OCI-M1 (cell line): ENCODE measurements at places on chromosomes 7 and 10.

- peak; percentile 84 for DNase-seq
Observed at GRCh38 chr10:26881600-26882331, 21.0 kb upstream of the ABI1 start.

DNA sequence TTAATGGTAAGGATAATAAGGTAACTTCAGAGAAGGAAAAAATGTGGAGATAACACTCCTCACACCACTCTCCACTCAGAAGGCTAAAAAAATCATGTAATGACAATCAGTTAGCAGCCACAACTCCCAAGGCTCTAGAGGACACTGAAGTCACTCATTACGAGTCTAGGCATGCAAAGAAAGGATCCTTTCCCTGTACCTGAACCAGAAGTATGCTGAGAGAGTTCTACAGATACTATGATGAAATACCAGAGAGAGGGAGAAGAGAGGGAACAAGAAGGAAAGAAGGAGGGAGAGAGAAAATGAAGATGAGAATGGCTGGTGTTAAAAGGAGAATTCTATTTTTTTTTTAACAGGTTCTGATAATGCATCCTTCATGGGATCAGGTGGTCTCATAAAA is 224.3 kb upstream of the PLXNA4 start:
- DNase-seq: no peak

GRCh38 chr7:34091321-34091917 is 186.1 kb downstream of the BMPER start:
- DNase-seq: peak; percentile 59

GRCh38 chr7:156544919-156545715 is 95.5 kb upstream of the RNF32 start:
- no peak for DNase-seq

DNA sequence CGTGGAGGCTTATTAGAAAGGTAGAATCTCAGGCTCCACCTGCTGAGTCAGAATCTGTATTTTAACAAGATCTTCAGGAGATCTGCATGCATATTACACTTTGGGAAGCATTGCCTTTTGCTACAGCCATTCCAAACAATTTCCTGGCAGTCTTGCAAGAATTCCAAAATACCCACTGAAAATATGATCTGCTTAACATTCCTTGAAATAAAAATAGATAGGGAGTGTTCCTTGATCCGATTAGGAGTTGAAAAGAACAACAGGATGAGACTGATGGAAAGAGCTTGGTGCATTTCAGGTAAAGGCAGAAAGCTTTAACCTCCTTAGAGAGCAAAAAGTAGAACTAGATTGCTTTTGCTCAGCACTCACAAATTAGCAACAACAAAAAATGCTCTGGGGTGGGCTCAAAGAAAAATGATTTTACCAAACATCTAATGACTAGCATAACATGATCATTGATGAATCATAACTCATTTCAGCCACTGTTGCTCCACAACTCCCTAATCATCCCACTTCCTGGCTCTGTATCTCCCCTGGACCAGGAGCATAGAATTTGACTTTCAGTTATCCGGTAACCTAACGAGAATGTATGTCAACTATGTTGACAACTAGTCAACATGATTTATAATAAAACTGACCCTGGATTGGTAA is 115.2 kb downstream of the RNLS start:
- no peak for DNase-seq

DNA sequence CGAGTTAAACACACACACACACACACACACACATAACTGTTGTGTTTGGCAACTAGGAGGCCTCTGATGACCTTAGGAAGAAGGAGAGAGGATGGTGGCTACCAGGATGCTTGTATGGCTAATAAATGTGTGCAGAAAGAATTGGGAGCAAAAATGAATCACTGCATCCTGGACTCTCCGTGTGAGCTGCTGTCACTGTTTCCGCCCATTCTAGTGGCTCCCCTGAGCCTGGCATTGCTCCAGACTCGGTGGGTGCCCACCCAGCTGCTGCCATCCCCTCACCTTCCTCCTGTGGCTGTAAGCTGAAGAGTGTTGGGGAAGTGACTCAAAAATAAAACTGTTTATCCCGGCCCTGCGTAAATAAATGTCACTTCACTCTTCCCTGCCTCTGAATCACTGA is 149.5 kb upstream of the MINDY3 start:
- DNase-seq: no peak

- DNase-seq: no peak
Observed at GRCh38 chr7:53740971-53741370, 705.5 kb downstream of the POM121L12 start.

GRCh38 chr7:42456267-42456666 is 219.3 kb upstream of the GLI3 start:
- no peak for DNase-seq

DNA sequence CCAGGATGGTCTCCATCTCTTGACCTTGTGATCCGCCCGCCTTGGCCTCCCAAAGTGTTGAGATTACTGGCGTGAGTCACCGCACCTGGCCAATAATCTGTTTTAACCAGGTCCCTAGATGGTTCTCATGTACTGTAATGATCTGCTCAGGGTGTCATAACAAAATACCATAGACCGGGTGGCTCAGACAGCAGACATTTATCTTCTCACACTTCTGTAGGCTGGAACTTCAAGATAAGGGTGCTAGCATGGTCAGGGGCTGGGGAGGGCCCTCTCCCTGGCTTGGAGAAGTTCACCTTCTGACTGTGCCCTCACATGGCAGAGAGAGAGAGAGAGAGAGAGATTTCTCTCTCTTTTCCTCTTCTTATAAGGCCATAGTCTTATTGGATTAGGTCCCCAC is 279.4 kb upstream of the LYZL1 start:
- peak; percentile 94 for DNase-seq

DNA sequence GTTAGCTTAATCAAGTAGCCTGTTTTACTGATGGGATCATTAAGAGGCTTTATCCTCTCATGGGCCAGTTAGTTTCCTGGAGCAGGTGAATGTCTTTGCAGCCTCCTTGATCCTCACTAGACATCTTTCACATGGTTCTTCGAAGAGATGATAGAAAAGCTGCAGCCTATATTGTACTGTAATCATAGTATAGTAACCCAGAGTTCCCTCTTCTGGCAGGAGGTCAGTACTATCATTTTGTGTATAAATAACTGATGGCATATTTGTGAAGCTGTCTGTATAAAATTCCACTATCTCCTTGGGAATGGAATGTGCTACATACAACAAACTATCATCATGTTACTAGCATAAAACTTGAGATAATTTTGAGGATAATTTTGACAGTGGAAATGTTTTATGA is 123.8 kb upstream of the PRPS1L1 start:
- peak; percentile 56 for DNase-seq

GRCh38 chr7:136617176-136617575 is 251.3 kb upstream of the CHRM2 start:
- no peak for DNase-seq

- peak; percentile 64 for DNase-seq
Observed at GRCh38 chr10:96719200-96719599, 1.1 kb downstream of the PIK3AP1 start.
